Caki2 (cell line): ENCODE measurements at places on chromosomes 2 and 18.

DNA sequence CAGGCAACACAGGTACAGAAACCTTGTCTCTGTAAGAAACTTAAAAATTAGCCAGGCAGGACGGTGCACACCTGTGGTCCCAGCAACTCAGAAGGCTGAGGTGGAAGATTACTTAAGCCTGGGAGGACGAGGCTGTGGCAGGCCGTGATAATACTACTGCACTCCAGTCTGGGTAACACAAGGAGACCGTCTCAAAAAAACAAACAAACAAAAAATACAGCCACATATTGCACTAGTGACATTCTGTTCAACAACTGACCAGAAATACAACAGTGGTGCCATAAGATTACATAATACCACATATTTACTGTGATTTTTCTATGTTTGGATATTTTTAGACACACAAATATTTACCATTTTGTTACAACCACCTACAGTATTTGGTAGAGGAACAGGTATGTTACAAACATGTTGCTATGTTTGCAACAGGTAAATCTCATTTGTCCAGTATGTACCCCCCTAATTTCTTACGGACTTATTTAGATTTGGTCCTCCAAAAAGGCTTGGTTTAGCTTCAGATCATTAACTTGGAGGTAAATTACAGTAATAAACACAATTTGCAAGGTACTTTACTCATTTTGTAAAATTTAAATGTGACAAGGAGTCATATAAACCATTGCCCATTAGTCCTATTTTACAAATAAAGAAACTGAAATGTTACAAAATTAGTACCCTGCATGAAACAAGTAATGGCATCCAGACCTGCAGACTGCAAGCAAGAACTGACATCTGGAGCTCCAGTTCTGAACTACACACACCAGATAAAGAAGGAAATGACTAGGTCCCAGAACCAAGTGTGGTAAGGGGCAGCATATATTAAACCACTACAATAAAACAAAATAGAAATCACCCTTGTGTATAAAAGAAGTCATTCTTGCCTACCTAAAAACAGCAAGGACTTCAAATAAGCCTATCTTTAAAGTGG, 36.8 kb downstream of the TRIP12 start:
- no peak for DNase-seq

- no peak for DNase-seq
Measured at GRCh38 chr18:47035156-47035671, at the start of gene ELOA2. ELOA2 (minus strand) TSS chr18:47035621; CDS start chr18:47035264, 357 bp downstream.

DNA sequence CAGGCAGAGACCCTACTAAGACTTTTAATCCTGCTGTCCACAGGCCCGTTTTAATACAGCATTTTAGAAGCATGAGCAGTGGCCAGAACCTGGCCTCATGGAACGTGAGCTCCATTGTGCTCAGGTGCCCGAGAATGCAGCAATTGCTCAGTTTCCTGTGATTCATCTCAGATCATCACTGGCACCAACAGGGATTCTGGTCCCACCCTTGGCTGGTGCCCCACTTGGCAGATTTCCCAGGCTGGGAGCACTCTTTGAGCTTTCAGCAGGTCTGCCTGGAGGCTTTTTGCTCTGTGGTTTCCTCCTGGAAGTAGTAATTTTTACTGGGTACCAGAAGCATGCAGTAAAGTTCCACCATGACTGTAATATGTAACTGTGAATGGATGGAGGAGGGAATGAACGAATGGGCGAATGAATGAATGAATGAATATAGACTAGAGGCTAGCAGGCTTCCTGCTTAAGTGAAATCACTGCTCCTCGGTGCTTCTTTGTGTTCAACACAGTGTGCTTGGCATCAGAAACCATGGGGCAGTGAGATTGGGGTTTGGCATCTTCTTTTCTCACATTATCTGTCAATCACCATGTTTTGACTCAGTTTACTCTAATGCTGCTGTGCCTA, 312.9 kb downstream of the PRKCE start:
- peak; percentile 85 for DNase-seq

DNA sequence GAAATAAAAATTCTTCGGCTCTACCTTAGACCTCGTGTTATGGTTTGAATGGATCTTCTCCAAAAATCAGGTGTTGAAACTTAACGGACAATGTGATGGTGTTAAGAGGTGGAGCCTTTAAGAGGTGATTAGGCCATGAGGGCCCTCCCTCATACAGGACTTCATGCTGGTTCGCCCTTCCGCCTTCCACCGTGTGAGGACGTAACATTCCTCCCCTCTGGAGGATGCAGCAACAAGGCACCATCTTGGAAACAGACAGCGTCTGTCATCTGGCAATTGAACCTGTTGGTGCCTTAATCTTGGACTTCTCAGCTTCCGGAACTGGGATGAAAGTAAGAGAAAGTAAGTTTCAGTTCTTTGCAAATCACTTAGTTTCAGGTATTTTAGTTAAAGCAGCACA, 126.3 kb upstream of the SPRED2 start:
- no peak for DNase-seq

DNA sequence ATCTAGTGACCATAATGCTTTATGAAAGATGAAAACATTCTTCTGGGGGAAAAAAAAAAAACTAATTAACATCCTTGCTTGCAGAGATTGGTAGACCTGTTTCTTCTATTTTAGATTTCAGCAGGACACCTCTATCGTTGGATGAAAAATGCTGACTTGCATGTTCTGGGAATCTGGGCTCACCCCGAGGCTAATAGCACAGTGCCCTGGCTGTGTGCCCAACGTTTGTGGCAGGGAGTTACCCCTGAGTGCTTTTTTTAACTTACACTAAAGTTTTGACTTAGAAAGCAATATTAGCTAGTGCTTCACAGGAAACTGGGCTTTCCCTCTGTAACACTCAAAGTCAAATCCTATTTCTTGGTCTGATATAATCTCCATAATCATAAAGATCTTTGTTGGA, 233.2 kb downstream of the SLC8A1 start:
- DNase-seq = no peak

DNA sequence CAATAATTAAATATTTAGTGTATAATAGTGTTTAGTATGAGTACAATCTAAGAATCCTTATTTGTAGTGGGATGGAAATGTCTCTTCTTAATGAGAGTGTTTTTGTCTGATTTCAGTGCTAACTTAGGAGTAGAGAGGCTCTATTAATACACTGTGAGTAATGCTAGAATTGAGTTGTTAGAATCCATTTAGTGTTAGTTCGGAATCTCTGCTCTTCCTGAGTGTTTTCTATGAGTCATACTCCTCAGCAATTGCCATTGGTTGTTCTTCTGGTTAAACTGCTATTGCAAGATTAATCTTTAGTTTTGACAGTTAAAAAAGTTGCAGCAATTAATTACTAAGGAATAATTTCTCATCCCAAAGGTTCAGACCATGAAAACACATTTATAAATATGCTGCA, 828.6 kb upstream of the POU3F3 start:
- no peak for DNase-seq

DNA sequence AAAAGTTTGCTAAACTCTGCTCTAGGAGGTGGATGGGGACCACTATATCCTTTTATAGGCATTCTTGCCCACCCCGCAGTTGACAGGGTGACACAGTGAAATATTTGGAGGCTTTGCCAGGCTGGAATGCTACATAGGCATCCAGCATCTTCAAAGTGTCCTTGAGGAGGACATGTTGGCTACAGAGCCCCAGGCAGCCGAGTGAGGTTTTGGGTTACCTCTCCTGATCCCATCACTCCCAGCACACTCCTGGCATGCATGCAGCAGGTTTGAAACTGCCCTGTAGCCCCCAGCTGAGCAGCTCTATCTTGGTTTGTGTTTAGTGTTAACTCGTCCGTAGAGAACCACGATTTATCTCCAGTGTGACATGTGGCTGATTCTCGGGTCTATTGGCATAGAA, 7.3 kb downstream of the FOSL2 start:
- no peak for DNase-seq

DNA sequence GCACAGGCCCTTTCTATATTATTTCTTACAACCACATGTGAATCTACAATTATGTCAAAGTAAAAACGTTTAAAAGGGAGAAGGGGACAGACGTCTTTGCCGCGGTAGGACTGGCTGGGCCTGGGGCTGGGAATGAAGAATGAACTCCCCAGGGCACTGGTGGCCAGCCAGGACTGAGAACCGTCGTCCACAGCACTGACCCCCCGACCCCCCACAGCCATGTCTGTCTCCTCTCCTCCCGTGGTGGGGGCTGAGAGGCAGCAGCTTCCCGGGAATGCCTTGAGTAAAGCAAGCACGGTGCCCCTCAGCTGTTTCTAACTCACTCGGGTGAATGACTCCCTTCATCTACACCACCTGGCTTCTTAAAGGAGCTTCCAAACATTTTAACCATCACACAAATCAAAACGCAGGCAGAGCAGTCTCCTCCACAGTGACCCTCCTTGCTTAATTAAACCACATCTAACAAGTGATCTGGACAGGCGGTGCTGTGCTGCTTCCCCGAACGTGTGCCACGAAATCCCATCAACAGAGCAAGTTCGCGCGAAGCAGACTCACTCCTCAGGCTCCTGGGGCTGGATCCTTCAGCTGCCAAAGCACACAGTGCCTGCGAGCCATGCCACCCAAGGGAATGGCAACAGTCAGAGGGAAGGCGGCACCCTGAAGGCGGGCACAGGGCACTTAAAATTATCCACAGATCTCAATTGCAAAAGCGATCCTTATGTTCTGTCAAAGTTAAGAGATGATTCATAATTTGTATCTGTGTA, 217.7 kb downstream of the EIPR1 start:
- no peak for DNase-seq

GRCh38 chr18:3067165-3067661, 54.3 kb upstream of the LPIN2 start:
- no peak for DNase-seq

- no peak for DNase-seq
Measured at GRCh38 chr2:64090264-64090663, 54.0 kb downstream of the PELI1 start.
